ENCODE measurements at places on chromosomes 13 and 19. TPM values are rescaled to one million over a fixed set of nuclear protein-coding genes. Genes with fewer than 3 reads are reported as not detected.
A peak's percentile ranks its signal among the peaks of the same experiment; 100 is the strongest.

GRCh38 chr13:78437781-78438180 lies 165.6 kb downstream of the POU4F1 start:
- no peak for DNase-seq

DNA sequence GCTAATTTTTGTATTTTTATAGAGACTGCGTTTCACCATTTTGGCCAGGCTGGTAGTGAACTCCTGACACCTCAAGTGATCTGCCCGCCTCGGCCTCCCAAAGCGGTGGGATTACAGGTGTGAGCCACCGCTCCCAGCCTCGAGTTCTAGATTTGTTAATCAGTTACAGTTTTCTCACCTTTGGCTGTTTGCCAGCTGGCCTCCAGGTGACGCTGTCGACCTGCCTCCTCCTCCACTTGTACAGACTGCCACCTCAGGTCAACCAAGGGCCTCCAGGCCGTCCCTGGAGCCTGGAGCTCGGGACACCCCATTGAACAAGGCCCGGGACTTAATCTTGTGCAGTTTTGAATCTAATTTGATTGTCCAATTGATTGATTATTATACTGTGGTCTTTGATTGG lies 45.5 kb downstream of the IER2 start:
- DNase-seq: peak; percentile 50

DNA sequence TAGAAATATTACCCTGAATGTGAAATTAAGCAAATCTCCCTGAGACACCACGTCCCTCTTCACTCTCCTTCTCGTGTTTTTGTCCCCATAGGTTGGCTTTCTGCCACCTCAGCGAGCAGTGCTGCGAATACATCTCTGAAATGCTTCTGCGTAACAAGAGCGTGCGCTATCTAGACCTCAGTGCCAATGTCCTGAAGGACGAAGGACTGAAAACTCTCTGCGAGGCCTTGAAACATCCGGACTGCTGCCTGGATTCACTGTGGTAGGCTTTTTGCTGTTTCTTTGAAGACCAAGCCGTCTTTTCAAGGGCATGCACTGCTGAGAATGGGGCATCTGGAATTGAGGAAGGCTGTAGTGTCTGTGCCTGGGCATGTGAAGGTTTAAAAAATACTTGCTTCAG lies 34.4 kb downstream of the NLRP4 start:
- DNase-seq: no peak

CELF5 gene
- total RNA-seq: 0.42 TPM

All from T-helper 17 cell (primary cell).